ENCODE measurements at places on chromosomes 6 and 20.

DNA sequence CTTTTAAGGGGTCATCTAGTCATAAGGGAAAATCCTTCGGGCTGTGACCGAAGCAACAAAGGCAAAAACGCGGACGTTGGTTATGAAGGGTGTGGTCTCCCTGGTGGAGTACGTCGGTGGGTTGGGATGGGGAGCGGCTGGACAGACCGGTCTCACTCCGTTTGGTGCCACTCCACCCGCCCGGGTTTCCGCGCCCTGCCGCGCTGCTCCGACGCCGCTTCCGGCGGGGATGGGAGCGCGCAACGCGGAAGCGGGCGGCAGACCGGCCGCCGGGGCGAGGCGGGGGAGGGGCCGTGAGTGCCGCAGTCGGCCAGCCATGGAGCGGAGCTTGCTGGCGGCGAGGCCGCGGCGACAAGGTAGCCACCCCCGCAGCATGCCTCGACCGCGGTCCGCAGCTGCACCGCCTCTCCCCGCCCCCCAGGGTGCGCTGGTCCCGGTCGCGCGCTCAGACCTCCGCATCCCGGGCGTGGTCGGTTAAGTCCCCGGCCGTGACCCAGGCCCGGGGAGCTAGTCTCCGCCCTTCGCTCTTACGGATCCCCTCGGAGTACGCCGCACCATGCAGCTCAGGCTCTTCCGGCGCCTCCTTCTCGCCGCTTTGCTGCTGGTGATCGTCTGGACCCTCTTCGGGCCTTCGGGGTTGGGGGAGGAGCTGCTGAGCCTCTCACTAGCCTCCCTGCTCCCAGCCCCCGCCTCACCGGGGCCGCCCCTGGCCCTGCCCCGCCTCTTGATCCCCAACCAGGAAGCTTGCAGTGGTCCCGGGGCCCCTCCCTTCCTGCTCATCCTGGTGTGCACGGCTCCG lies at the start of gene B3GALT4:
TSS of gene B3GALT4 (plus strand) at position 260 of the 799 bp plus-strand sequence. CDS start at position 557, 297 bp downstream.
- DNase-seq, result peak; percentile 49

- no peak for DNase-seq
These were observed 42.5 kb upstream of the ASCC3 start for GRCh38 chr6:100923481-100924165.

- DNase-seq, result no peak
These were observed 13.0 kb downstream of the ZC3H12D start for GRCh38 chr6:149471801-149472200.

- DNase-seq, result no peak
These were observed 3.4 kb downstream of the MBOAT1 start for GRCh38 chr6:20208687-20209378.

GRCh38 chr6:150184850-150185731 lies 42.2 kb downstream of the PPP1R14C start:
- DNase-seq, result no peak

GRCh38 chr6:110188791-110189190 lies 8.6 kb downstream of the CDC40 start:
- DNase-seq, result no peak

Data from stimulated activated CD8-positive, alpha-beta memory T cell treated with anti-CD3 and anti-CD28 coated beads, Interleukin-12 subunit alpha, Interleukin-12 subunit beta, amount 100 ng/mL, for 1 hour (primary cell).